Fibroblast of skin of abdomen (primary cell): ENCODE measurements at places on chromosomes 2 and 18.

DNA sequence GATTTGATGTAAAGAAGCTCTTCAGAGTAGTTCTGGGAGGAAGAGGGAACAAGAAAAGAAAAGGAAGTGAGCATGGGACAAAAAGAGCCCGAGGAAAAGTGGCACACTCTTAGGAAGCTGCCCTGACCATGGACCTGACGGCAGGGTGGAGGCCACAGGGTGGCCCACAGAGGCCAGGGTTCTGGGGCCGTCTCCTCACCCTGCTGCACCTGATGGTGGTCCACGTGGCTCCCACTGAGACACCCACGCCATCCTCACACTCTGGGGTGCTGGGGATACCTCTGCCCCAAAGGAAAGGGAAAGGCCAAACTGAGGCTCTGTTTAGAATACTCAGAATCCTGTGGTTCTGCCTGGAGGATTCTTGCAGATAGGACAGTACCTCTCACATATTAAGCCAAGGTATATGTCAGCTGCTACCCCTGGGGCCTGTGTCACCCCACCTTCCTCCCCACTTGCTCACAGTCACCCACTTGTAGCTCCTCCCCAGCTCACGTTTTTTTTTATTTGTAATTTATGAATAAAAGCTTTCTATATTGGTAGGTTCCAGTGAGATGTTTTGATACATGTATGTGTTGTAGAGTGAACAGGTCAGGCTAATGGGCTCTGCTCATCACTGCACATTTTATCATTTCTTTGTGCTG, 171.1 kb downstream of the LDLRAD4 start:
- no peak for DNase-seq

- no peak for DNase-seq
These were observed 156.4 kb downstream of the AQP4 start for GRCh38 chr18:26708806-26709716.

DNA sequence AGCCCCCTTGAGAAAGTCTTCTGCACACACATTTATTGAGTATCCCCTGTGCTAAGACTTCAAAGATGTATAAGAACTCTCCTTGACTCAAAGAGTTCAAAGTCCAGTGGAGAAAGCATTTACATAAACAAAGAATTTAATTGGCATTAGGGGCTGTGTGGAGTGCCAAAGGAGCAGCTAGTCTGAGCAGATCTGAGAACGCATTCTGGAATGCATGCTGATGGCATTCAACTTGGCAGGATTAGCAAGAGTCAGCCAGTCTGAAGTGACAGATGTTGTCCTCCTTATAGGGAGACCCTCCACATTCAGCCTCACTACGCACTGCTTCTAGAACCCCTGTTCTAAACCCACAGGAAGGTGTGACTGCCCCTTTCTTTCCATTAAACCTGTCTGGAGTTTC, 191.5 kb downstream of the RAD51AP2 start:
- no peak for DNase-seq

GRCh38 chr2:76008001-76008702, 297.4 kb upstream of the GCFC2 start:
- DNase-seq: no peak

DNA sequence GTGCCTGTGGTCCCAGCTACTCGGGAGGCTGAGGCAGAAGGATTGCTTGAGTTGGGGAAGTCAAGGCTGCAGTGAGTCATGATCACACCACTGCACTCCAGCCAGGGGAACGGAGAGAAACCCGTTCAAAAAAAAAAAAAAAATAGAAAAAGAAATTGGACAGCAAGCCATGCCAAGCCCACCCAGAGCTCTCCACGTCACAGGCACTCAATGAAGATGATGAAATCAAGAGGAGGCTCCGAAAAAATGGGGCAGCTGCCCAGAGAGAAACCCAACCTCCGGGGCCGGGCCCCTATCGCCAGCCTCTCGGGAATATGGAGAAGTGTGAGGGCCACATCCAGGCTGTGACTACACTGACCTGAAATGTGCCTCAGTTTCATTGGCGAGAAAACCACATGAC, 40.0 kb downstream of the BIN1 start:
- DNase-seq: peak; percentile 51

GRCh38 chr2:136171223-136171622, 53.3 kb upstream of the CXCR4 start:
- DNase-seq: no peak

DNA sequence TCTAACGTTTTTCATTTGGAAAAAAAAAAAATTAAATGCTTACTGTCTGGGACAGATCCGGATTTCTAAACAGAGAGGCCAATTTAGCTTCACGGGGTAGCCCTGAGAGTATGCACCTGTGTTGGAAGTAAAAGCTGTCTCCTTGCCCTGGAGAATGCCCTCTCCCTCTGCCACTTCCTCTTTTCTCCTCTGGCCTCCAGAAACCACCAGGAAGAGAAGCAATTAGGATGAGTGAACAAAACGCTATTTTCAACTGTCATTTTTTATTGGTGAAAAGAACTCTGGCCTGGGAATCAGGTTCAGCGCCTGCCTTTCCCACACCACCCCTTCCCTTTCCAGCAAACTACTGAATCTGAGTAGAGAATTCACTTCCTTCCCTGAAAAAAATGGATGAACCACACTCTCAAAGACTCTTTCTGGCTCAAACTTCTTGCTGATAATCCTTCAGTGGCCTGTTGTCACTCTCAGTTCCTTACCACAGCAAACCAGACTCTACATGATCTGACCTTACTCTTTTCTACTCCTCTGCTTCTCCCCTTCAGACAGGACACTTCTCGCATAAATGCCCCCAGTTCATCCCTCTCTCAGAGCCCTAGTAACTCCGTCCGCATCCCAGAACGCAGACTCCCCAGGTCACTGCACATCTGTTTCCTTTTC, 29.8 kb downstream of the KLF7 start:
- DNase-seq: no peak

- no peak for DNase-seq
These were observed 124.2 kb downstream of the SH3RF3 start for GRCh38 chr2:109253217-109253616.

- peak; percentile 53 for DNase-seq
These were observed 2.4 kb downstream of the MTCL1 start for GRCh38 chr18:8707556-8708300.

- DNase-seq: peak; percentile 69
These were observed 103.3 kb downstream of the MDH1 start for GRCh38 chr2:63692002-63692606.

DNA sequence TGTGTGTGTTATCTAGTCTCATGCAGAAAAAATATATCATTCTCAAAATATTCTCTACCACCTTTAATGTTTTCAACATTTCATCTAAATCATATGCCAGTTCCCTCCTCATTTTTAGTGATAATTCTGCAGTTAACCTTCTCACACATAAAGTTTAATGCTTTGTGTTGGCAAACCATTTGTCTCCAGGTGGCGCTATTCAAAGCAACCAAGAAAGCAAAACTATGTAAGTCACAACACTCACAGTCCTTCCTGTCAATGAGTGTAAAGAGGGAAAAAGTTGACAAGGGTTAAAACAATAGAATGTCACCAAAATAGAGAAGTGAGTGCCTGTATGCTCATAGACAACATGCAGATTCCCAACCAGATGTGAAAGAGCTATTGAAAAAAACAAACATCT, 961.6 kb upstream of the LRRTM1 start:
- DNase-seq: peak; percentile 0

- no peak for DNase-seq
These were observed 270.7 kb downstream of the HRH4 start for GRCh38 chr18:24731158-24731557.
